ENCODE measurements at places on chromosomes 12 and 14.

GRCh38 chr14:79702197-79702596, 509.1 kb downstream of the DIO2 start:
- DNase-seq = no peak

- DNase-seq = no peak
Observed at GRCh38 chr14:69360438-69361108, 37.5 kb downstream of the ERH start.

- no peak for DNase-seq
Observed at GRCh38 chr14:104116756-104117340, 21.5 kb upstream of the KIF26A start.

DNA sequence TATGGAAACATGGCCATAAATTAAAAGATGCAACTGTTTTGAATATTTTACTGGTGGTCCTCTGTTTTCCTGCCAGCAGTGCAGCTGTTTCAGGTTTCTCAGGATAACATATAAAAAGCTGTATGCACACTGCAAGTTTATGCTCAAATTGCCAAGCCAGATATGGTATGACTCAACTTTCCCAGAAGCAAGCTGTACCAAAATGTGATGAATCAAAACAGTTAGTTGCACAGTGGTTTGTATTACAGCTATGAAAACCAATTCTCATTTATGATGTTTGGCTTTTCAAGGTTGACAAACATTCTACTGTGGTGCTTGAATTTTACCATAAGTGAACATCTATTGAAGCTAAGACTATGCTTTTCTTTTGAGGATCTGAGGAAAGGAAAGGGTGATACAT, 15.5 kb downstream of the TRMT5 start:
- no peak for DNase-seq

DNA sequence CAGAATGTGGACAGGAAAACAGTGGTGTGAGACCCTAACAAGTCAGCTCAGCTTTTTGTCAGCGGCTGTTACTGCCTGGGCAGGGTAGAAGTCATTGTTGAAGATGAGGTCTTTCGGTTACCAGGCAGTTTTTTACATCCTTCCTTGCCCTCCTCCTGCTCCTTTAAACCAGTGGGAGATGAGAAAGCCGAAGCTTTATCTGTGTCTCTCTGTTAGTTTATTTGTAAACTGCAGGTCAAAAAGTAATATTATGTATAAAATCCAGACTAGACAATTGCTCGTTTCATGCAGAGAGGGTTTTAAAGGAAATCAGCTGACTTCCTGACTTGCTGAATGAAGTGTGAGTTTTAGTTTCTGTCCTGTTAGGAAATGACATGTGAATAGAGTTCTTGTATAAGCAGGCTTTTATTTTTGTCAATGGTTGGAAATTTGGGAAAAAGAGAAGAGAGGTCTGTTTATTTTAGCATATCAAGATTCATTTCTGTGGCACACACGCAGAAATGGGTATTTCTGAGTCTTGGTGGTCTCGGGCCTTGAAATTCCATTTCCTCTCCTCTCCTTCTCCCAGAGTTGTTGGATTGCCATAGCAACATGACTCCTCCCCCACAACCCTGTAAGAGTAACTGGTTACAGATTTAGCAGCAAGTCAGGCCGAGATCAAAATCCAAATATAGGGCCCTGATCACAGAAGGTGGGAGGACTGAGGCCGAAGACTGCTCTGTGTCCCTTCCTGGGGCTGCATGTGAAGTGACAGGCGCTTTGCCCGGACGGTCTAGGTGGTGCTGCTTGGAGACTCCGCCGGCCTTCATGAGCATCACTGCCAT, 60.8 kb downstream of the SAMD4A start:
- DNase-seq = no peak

DNA sequence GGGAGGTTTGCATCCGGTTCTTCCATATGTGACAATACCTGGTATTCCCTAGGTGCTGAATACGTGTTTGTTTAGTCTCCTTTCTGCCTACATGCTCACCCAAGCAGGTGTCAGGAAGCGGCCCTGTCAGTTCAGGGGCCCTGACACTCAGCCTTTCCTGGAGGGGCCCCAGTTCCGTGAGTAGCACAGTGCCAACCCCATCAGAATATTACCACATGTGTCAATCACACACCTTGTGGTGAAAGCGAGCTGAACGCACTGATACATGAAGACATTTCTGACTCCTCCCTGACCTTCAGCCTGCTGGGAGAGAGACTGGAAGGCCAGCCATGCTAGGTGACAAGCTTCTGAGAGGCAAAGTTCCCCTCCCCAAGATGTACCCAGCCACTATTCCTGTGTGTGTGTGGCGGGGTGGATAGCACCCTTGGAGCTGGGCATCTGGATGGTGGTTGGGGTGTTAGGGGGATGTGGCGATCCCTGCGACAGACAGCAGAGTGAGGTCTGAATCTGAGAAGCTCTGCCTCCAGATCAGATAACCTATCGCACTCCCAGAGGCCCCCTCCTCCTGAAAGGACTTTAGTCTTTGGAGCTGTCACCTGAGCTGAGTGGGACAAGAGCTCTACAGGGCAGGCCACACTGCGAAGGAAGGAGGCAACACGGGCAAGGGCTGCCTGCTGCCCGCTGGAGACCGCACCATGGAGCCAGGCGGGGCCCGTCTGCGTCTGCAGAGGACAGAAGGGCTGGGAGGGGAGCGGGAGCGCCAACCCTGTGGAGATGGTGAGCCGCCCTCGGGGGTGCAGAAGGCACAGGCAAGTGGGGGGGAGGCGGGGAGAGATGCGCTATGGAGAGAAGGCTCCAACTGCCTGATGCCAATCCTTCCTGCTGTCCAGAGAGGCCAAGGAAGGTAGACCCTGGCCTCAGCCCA, at the start of gene SOAT2:
Gene SOAT2, plus strand, starts transcription at position 604 of the 925 bp plus-strand sequence. Its CDS starts 92 bp downstream, at position 696.
- DNase-seq = no peak

DNA sequence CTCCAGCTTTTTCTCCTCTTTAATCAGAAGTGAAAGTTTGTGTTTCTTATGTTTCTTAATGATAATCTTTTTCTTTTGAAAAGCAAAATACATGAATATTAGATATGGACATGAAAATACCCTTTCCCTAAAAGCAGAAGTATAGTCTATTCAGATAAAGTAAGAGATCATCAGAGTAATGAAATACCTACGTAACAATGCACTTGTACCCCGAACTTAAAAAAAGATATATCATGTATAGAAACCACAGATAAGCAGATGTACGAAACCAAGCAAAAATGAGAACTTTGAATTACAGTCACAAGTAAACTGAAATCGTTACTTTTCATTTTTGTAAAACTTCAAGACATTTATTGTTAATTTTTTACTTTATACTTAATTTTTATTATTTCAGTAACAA, 1.5 kb upstream of the GPR65 start:
- DNase-seq = no peak

DNA sequence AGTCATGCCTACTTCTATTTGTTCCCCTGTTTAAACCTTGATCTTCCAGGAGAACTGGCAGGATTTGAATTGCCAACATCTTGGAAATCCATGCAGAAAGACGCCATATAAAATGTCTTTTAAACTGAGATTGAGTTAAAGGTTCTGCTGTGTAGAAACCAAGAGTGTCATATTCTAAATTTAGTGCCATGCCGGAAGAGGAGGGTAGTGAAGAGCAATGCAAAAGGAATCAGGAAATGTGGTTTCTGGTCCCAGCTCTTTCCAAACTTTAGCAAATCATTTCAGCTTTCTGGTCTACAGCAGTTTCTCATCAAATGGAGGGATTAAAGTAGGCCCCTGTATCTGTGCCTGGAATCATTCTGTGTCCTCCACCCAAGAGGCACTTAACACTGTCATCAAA, 85.7 kb downstream of the BTG1 start:
- DNase-seq = no peak

DNA sequence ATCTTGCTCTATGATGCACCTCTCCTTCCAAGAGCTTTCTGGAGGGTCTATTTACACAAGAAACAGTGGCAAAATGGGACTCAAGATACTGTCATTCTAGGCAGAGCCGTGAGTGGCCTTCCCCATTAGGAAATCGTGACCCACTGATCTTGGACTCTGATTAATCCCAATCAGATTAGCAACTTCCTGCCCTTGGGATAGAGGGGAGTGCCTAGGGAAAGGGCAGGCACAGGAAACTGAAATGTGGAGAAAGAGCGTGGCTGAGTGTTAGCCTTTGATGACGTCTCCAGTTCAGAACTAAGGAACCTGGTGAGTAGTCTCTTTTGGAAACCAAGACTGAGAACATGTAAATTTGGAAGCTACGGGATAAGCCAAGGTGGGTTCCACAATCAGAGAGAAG, 76.1 kb downstream of the NUAK1 start:
- DNase-seq = no peak

DNA sequence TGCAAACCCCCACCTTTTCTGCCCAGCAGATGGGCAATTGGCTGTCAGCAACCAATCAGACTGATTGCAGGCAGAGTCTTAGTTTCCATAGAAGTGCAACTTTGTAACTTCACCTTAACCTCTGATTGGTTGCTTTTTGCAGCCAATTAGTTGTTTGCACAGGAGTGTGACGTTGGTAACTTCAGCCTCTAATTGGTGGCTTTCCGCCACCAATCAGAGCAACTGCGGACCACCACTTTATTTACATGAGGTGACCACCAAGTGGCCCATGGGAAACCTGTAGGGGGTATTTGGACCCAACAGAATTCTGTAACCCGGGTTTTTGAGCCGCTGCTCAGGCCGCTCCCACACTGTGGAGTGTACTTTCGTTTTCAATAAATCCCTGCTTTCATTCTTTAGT, 32.3 kb downstream of the CDKN1B start:
- no peak for DNase-seq
